Suprapubic skin (tissue), 4 donors: ENCODE measurements at places on chromosomes 1 and 21.

DNA sequence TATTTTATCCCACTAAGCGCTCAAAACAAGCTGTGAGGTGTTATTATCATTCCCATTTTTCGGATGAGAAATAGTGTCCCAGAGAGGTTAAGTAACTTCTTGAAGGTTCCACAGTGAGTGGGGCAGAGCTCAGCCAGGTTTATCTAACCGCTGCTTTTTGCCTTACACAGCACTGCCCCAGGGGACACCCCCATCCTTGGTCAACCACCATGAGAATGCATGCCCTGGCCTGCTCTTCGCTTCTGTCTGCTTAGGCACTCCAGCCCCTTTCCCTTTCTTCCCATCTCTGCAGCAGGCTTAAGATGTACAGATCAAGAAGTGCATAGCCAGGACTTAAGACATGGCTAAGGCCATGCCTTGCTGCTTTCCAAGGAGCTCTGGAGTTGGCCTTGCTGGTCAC lies 159.0 kb upstream of the CD34 start:
- no peak overlapping the region for H3K4me3 ChIP-seq
- H3K4me1 ChIP-seq = peaks cover 11% of the 10 kb centered on the region
- no peaks in the 10 kb centered on the region for H3K36me3 ChIP-seq
- no peaks in the 10 kb centered on the region for H3K27me3 ChIP-seq

- H3K4me3 ChIP-seq = no peak overlapping the region
- no peaks in the 10 kb centered on the region for H3K27me3 ChIP-seq
- H3K27ac ChIP-seq = no peak overlapping the region
- DNase-seq = no peak
- H3K4me1 ChIP-seq = no peaks in the 10 kb centered on the region
- peaks cover 85% of the 10 kb centered on the region for H3K36me3 ChIP-seq
Measured at GRCh38 chr1:15546641-15547040, 20.0 kb downstream of the DNAJC16 start.

DNA sequence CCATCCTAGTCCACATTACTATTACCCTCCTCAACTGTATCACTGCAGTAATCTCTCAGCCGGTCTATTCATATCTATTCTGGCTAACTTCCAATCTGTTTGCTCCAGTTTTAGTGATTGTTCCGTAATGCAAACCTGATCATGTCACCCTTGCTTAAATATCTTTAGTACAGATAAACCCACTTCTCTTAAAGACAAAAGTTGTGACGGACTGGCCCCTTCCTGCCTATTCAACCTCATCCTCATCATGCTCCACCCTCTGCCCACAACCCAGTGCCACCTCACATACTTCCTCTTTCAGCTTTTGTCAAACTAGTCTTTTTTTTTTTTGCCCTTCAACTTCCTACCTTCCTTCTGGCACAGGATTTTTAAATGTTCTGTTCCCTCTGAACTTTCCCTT lies 2.8 kb upstream of the C1orf162 start:
- H3K36me3 ChIP-seq = peaks cover 13% of the 10 kb centered on the region
- H3K27ac ChIP-seq = no peak overlapping the region
- H3K4me3 ChIP-seq = no peak overlapping the region
- H3K4me1 ChIP-seq = no peaks in the 10 kb centered on the region
- no peak for DNase-seq

DNA sequence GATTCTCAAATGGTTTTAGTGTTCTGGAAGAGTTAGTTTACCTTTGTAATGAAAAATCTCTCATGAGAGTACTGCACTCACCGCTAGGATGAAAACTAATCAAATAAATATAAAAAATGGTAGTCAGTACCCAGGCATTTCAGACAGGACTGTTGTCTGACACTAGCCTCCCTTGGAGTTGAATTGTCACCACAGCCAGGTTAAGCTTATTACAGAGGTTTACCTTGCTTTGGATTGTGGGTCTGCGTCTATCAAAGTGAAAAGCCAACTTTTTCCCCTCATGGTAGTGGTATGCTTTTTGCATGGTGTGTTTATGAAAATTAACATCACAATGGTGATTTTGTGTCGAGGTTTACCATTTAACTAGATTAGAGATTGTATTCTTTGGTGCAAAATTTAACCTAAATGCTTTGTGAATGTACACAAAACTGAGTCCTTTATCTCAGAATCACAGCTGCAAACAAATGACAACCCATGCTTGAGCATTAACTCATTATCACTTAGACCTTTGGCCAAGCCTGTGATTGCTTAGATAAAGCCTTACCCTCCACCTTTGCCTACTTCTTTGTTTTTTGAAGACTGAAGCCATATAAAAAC lies 20.1 kb downstream of the RAP1A start:
- no peak for DNase-seq
- H3K36me3 ChIP-seq = no peaks in the 10 kb centered on the region
- H3K27ac ChIP-seq = no peak overlapping the region
- H3K27me3 ChIP-seq = no peaks in the 10 kb centered on the region
- peaks cover 23% of the 10 kb centered on the region for H3K4me1 ChIP-seq

DNA sequence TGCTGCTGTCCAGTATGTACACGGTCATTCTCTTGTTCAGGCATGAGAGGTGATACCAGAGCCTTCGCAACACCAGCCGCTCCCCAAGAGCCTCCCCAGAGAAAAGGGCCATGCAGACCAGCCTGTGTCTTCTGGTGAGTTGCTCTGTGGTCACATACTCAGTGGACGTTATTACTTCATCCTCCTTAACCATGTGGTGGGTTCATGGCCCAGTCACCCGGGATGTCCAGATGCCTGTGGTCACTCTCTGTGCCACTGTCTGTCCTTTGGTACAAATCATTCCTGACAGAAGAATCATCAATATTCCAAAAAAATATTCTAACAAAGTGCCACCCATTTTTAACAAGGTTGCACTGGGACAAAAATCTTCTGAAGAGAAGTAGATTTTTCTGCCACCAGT lies 8.8 kb upstream of the ZNF124 start:
- H3K27ac ChIP-seq = no peak overlapping the region
- H3K4me1 ChIP-seq = no peaks in the 10 kb centered on the region
- H3K36me3 ChIP-seq = no peaks in the 10 kb centered on the region
- DNase-seq = no peak

GRCh38 chr1:179046808-179047635 lies 21.3 kb downstream of the FAM20B start:
- no peak overlapping the region for H3K4me3 ChIP-seq
- DNase-seq = no peak
- no peak overlapping the region for H3K27ac ChIP-seq
- peaks cover 6% of the 10 kb centered on the region for H3K36me3 ChIP-seq
- H3K27me3 ChIP-seq = no peaks in the 10 kb centered on the region
- H3K4me1 ChIP-seq = no peaks in the 10 kb centered on the region
